Motor neuron (in vitro differentiated cells): ENCODE measurements at places on chromosomes 6 and 20. TPM values are rescaled to one million over a fixed set of nuclear protein-coding genes. Genes with fewer than 3 reads are reported as not detected.

- no peak for ATAC-seq
Measured at GRCh38 chr6:79413562-79414002, 123.6 kb downstream of the LCA5 start.

GRCh38 chr20:31630187-31630790 lies 7.4 kb upstream of the COX4I2 start:
- ATAC-seq = no peak

Gene ECT2L
- total RNA-seq = 0.27 and 0.50 TPM in 2 replicates

Gene CRYBG1
- 0.71 and 0.97 TPM in 2 replicates for total RNA-seq

- no peak for ATAC-seq
Measured at GRCh38 chr6:54846857-54847674, 495 bp downstream of the FAM83B start.

- ATAC-seq = no peak
Measured at GRCh38 chr6:1749041-1749440, 139.3 kb downstream of the FOXC1 start.

- no peak for ATAC-seq
Measured at GRCh38 chr6:25052181-25052580, 116.4 kb upstream of the RIPOR2 start.

DNA sequence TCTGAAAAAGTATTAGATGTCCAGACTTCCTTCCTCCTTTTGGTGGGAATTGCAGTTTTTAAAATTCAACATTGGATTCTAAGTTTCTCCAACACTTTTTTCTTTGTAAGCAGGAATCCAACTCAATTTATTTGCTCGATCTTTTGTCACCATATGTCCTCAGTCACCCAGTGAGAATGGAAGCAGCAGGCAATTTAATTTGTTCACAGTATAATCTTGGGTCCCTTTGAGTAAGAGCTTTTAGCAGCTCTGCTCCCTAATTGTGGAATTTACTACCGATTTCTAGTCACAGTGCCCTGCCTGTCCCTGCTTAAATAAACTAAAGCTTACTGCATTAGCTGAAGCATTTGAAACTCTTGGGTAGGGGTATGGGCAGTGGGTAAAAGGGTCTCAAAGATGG lies 98.6 kb downstream of the BTBD3 start:
- no peak for ATAC-seq

DNA sequence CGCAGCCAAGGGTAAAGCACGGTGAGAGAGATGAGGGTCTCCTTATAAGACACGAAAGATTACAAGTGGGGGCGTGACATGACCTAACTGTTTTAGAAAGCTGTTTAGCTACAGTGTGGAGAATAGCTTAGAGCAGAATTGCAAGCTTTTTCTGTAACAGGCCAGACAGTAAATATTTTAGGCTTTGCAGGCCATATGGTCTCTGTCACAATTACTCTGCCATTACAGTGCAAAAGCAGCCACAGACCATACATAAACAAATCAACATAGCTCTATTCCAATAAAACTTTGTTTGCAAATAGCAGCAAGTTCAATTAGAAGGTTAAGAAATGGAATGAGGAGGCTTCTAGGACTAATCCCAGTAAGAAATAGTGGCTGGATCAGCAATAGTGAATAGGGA lies 16.8 kb downstream of the PGM3 start:
- ATAC-seq = no peak

Gene COL9A3
- 2.1 and 2.4 TPM in 2 replicates for total RNA-seq

Gene RHAG
- not detected in 2 replicates for total RNA-seq

Gene PGBD1
- 7.4 and 7.5 TPM in 2 replicates for total RNA-seq

DNA sequence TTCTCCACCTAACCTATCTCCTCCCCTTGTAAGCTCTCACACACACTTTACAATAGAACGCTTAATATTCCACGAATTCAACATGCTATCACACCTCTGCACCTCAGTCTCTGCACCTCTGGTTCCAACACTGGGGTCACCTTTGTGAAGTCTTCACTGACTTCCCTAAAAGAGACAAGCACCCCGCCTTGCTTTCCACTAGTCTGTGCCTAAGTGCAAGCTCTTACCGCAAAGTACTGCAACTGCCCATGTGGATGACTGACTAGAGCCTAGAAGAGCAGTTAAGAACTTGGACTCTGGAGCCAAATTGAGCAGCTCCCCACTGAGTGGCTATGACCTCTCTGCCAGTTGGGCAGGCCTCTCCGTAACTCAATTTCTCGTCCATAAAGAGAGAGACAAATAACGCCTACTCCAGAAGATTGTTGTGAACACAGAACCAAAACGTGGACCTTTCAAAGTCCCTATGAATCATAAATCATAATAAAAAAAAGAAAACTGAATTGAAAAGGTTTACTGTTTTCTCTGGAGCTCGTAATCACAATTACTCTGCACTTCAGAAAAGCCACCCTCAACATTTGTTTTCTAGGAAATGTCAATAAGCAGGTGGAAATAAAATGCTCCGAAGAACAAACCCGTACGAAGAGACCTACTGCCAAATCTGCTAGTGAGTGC lies 1.2 kb downstream of the IFNGR1 start:
- no peak for ATAC-seq

- no peak for ATAC-seq
Measured at GRCh38 chr6:154814063-154814462, 80.8 kb downstream of the SCAF8 start.

Gene THEMIS
- total RNA-seq = 0.22 and 0.57 TPM in 2 replicates

Gene ARFGEF3
- 2.3 and 2.5 TPM in 2 replicates for total RNA-seq

DNA sequence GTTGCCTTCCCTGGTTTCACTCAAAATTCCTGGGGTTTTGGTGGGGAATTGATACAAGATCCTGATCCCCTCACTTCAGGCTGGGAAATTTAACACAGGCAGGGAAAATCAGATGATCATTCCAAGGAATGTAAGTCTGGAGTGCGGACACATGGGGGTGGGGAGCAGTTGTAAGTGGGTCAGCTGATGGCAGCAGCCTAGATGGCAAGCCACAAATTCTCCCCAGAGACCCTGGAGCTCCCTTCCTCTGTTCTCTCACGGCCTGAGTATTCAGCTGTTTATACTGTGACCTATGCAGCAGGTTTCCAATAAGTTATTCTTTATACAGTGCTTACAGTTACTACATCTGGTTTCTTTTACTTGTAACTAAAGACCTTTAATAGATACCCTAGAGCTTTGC lies 144.9 kb downstream of the SH3BGRL2 start:
- ATAC-seq = no peak

DNA sequence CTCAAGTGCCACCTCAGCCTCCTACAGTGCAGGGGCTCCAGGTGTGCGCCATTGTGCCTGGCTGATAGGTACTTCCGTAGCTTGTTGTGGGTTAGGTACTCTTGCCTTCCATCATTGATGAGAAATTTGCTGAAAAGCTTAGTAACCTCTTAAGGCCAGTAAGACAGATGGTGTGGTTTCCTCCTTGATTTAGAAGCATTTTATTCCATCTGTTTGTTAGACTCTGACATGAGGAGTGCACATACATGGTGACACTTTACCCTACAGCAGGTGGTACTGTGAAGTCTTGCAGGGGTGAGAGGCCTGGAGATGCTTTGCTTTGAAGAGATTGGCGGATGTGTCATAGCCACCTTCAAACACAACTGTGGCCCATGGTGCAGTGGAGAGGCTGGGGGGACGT lies 14.8 kb upstream of the MTG2 start:
- no peak for ATAC-seq

Gene ZBP1
- total RNA-seq = 0.34 and 0.77 TPM in 2 replicates

Gene RAMACL
- total RNA-seq = 0.50 and 3.3 TPM in 2 replicates

DNA sequence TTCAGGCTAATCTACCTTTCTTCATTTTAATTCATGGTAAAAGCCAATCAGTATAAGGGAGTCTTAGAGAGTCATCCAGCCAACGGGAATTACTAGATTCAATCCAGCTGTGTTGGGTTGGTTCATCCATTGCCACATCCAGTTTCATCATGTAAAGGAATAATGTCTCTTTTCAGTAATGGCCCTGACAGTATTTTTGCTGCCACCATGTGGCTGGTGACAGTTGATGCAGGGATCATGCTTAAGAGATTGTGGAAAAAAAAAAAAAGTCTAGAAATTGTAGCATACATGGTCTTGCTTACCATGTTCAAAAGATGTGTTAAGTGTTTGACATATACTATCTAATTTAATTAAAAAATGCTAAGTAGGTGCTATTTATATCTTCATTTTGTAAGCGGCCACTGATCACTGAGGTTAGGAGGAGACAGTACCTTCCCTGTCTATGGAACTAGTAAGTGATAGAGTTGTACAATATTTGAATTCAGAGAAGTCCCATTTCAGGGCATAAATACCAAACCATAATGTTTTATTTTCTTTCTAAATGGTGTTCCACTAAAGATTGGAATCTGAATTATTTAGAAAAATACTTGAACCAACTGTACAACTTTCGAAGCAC lies 135.9 kb downstream of the KHDRBS2 start:
- no peak for ATAC-seq

DNA sequence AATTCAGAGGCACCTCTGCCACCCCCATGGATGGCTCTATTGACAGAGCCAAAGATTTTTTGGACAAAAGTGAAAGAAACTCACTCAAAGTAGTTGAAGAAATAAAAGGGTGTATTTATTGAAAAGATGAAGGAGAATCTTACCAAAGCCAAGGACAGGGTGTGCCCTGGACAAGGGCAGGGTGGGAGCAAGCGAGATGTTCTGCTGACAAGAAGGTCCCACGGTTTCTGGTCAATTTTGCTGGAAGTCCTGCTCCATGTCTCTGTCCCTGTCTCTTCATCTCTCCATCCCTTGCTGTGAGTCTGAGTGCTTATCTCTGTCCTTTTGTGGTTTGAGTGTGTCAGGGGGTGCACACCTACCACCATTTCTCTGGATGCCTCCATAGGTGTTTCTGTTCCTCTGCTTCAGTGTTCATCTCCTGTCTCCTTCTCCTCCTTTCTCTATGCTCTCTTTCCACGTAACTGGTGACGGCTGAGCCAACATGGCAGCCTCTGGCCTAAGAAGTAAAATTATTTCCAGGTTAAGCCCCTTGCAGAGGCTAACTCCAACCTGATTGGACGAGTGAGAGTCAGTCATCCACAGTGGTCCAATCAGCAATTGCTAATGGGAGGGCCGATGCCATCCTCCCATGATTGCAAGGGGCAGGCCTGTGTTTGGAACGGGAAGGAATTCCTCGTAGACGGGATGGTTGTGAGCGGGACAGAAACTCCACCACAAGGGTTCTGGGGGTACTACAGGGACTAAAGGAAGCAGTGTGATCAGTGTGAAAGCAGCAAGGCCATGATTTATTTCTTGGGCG lies 502.1 kb upstream of the CDH4 start:
- no peak for ATAC-seq

- ATAC-seq = no peak
Measured at GRCh38 chr6:140846503-140847261, 1286.0 kb upstream of the GJE1 start.

Gene PI16
- total RNA-seq = 0.33 and 0.78 TPM in 2 replicates

DNA sequence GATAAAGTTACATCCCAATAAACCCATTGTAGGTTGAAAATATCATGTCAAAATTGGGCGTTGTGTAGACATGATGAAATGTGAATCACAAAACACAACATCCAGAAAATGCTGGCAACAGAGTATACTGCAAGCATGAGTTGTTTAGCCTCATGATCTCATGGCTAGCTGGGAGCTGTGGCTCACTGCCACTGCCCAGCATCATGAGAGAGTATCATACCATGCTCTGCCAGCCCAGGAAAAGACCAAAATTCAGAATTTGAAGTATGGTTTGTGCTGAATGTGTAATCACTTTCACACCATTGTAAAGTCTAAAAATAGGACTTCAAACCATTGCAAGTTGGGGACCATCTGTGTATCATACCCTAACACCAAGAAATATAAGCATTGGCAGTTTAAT lies 45.2 kb upstream of the SMAP1 start:
- no peak for ATAC-seq

- ATAC-seq = peak; percentile 62
Measured at GRCh38 chr6:100202417-100203194, 208.6 kb upstream of the MCHR2 start.

GRCh38 chr20:62336775-62337557 lies 30.1 kb downstream of the LAMA5 start:
- no peak for ATAC-seq

- peak; percentile 2 for ATAC-seq
Measured at GRCh38 chr20:63409834-63410435, 48.8 kb upstream of the CHRNA4 start.

Gene MRAP2
- total RNA-seq = 9.4 and 10.8 TPM in 2 replicates

GRCh38 chr6:150409576-150410066 lies 40.8 kb downstream of the IYD start:
- peak; percentile 43 for ATAC-seq
